Fibroblast of skin of right biceps (primary cell): ENCODE measurements at places on chromosomes 13 and 19.

DNA sequence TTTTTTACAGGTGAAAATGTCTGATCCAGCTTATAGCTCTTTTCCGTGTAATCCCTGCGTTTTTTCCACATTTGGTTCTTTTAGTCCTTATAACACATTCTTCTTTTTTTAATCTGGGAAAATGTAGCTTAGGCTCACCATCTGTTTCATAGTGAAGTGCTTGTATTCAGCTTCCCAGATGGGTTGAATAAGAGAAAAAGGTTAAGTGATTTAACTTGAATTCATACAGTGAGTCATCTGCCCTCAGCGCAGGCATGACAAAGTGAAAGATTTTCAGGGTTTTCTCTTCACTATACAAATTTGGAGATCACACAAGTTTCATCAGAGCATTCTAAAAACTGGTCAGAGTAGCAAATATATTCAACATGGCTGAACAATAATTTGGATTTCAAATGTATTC lies 224.8 kb downstream of the SPRY2 start:
- DNase-seq: peak; percentile 76

GRCh38 chr19:6092329-6093286 lies 17.7 kb downstream of the RFX2 start:
- DNase-seq: peak; percentile 93

GRCh38 chr13:81800433-81800832 lies 1459.5 kb upstream of the SPRY2 start:
- DNase-seq: no peak

GRCh38 chr19:48552406-48553322 lies 692 bp downstream of the SULT2B1 start:
- DNase-seq: no peak

DNA sequence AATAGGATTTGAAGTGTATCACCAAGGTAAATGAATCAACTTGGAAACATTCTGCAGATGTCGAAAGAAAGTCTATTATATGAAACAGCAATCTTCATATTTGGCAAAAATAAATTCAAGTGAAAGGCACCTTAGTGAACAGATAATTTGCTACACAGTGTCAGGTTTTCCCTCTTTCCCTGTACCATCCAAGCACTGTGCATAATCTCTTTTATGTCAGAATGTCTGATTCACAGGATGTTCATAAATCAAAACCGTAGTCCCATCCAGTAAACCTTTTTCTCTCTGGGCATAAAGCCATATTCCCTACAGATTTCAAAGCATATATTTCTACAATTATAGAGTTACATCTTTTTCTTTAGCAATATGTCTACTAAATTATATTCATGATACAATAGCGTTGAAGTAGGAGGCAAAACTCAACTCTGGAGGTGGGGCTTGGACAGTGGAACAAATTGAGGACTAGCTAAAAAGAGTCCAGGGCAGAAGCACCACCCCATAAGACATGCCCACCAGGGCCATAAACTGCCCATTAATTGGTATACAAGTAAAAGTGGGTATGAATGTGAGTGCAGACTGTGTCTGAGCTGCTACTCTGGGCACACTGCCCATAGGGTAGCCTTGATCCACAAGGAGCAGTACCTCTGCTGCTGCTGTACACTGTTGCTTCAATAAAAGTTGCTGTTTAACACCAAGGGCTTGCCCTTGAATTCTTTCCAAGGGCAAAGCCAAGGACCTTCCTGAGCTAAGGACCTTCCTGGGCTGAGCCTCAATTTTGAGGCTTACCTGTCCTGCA lies 72.1 kb upstream of the MYCBP2 start:
- DNase-seq: peak; percentile 4

GRCh38 chr13:37029617-37030016 lies 29.0 kb downstream of the EXOSC8 start:
- DNase-seq: peak; percentile 44

DNA sequence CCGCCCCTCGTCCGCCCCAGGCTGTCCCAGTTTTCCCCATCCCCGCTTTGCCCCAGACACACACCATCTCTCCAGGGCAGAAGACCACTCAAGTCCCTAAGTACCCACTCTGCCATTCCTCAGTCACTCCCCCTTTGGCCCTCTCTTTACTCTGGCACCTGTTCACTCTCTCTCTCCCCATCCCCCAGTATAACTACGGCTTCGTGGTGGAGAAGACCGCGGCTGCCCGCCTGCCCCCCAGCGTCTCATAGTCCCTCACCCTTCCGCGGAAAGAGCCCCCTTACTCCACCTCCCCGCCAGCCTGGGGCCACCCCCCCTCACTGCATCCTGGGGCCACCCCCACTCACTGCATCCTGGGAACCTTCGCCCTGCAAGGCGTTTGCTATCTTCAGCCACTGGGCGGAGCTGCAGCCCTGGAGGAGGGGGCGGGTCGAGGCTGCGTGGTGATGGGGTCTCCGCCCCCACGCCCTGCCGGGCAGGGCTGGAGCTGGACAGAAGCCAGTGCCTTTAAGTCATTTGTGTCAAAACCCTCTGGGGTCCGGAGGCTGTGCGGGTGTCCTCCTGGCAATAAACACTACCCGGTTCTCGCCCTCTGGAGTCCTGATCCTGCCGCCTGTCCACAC lies 5.0 kb downstream of the MVB12A start:
- DNase-seq: peak; percentile 32

DNA sequence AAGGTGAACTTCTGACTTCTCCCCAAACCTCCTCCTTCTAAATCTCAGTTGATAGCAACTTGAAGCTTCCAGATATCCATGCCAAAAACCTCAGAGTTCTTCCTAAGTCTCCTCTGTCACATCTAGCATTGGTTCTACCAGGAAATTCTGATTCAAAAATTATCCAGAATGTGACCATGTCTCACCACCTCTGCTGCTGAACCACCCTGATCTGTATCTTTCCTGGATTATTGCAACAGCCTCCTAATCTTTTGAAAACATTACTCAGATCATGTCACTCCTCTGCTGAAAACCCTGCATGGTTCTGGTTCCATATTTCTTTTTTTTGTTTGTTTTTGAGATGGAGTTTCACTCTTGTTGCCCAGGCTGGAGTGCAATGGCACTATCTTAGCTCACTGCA lies 78.7 kb upstream of the TNFSF11 start:
- peak; percentile 9 for DNase-seq

GRCh38 chr13:95756072-95756471 lies 79.1 kb downstream of the DNAJC3 start:
- peak; percentile 30 for DNase-seq

DNA sequence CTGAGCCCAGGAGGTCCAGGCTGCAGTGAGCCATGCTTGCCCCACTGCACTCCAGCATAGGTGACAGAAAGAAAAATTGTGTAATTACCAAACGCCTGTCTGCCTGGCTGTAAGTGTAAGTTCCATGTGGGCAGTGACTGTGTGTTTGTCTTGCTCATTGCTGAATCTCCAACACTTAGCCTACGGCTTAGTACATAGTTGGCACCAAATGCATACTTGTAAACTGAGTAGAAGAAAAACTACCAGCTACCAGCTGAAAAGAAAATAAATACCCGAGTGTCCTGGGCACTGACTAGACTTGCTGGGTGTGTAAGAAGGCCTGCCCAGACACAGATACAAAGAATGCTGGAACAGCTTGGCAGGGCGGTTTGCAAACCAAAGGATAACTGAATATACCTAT lies 2.7 kb upstream of the CEBPG start:
- DNase-seq: no peak

- peak; percentile 91 for DNase-seq
Observed at GRCh38 chr19:18292810-18293641, 11.6 kb upstream of the JUND start.

DNA sequence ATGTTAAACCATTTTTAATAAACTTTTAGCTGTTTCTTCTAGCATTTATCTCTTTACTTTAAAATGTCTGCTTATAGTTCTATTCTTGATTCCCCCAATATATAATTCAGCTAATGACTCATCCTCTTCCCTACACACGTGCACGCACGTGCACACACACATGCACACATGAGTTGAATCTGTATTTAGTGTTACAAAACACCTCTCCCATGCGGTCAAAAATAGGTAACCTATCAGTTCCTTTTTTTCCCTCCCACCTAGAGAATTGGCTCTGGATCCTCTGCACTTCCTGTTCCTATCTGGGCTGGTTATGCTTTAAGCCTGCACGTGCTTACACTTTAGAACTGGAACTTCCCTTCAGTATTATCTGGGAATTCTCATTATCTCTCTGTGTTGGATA lies 144.1 kb downstream of the PAN3 start:
- DNase-seq: no peak

DNA sequence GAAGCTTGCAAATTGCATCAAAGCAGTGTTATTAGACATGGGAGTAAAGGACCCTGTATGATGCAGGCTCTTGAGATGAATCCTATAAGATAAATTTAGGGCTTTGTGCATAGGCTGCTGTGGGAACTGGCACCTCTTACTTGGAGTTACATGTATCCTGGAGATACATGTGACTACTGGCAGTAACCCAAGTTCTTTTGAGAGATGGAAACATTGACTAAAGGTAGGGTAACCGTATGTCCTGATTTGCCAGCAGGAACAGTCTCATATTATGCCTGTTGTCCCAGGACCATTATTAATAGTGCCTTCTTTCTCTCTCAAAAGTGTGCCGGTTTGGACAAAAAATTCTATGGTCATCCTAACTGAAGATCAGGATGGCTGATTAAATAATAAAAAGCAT lies 195.4 kb downstream of the LACC1 start:
- DNase-seq: no peak

DNA sequence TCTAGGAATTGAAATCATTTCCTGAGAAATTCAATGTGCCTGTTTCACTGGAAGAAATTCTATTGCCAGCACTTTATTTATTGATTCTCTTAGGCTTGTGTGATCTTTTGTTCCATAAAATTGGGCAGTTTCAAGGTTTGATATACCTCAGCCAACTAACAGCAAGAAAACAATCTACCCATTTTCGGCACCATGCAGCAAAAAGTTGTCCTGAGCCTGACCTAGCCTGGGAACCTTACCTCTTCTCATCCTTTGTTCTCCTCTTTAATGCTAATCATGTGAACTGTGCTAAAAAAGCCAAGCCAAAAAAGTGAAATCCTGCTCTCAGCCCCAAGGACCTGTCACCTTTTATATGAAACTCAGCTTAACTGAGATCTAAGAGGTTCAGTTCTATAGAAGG lies 477.3 kb downstream of the SUCLA2 start:
- no peak for DNase-seq

DNA sequence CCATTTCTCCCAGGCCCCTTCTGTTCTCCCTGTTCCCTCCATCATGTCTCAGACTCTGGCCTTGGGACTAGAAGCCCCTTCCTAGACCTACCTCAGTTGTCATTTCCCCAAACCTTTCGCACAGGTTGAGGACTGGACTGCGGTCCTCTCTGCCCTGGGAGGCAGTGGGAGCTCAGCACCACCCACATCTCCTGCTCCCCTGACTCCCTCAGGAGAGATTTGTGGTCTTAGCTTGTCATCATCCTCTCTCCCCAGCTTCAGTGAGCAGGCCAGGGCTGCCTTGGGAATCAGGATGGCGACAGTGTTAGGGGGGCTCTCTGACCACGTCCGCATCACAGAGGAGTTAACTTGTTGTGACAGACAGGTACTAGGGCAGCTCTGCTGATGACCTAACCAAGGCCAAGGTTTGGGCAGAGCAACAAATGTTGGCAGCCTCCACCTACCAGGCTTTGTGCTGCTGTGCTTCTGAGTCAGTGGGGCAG lies 25.6 kb upstream of the RNF17 start:
- DNase-seq: no peak

DNA sequence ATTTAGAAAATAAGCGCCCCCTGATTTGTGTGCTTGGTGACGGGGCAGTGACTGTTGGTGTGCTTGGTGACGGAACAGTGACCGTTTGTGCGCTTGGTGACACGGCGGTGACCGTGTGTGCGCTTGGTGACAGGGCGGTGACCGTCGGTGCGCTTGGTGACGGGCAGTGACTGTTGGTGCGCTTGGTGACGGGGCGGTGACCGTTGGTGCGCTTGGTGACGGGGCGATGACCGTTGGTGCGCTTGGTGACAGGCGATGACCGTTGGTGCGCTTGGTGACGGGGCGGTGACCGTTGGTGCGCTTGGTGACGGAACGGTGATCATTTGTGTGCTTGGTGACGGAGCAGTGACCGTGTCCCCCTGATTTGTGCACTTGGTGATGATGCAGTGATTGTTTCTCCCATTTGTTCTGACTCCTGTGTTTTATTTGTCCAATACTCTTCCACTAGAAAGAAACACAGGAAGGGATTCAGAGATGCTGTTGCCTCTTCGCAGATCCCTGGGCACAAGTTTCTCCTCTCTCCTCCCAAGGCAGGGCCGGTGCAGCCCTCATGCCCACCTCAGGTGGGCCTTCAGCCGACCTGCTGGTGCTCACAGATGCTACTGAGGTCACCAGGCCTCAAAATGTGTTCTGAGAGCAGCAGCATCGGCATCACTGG lies 128.3 kb downstream of the ATP11A start:
- DNase-seq: no peak

DNA sequence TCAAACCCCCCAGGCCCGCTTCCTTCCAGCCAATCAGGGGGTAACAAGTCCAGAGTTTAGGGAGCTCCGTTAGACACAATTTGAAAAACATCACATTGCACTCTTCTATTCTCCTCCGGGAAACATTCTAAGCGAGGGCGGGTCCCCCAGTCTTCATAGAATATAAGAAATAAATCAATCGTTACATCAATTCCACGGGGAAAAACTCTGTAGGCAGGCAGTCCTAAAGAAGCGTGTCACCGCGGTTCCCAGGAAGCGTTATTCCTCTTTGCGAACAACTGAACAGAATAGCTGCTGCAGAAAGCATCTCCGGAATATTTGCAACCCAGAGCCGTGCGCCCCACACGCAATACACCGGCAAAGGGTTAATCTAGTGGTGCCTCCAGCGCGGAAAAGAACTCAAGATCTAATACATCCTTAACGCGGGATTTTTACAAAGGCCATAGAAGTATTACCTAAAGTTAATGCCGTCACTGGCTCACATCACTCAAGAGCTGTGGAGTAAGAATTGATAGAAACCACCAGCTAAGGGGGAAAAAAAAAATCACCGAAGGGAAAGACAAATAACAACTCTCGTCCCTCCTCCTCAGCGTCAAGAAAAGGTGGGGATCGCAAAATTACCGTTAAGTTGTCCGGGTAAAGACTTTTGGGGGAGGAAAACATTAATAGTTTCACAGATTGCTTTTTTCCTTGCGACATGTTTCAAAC lies 65.1 kb downstream of the KCNRG start:
- peak; percentile 51 for DNase-seq

DNA sequence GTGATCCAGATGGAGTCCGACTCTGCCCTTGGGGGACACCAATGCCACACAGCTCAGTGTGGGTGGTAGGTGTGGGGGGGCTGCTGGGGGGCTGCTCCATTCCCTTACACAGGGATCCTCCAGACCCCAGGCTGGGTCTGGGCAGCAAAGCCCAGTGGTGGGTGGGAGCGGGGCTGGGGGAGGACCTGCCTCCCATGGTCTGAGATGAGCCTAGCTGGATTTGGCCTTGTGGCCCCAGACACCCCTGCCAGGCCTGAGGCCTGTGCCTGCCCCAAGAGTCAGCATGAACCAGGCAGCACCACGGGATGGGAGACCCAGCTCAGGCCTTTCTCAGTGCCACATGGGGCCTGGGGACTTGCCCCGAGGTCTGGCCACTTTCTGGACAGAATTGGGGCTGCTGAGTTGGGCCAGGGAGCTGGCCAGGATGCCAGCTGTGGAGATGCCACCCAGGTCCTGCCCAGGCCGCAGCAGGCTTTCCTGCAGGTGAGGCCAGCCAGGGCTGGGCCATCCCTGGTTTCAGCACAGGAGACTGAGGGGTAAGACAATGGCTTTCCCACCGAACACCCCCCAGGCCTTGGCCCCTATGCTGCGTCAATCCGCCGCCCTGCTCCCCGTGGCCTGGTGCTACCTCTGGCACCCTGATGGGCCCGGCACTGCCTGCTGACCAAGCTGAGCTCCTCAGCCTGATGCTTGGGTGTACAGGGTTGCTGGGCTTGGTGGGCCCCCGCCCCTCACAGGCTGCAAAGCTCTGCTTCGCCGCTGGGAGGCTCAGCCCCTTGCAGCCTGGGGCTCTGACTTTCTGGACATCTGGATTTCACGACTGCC lies 24.2 kb downstream of the CEBPG start:
- no peak for DNase-seq
